Activated CD4-positive, alpha-beta memory T cell treated with anti-CD3 and anti-CD28 coated beads for 36 hours (primary cell): ENCODE measurements at places on chromosomes 7 and 10. TPM values are rescaled to one million over a fixed set of nuclear protein-coding genes. Genes with fewer than 3 reads are reported as not detected.
A peak's percentile ranks its signal among the peaks of the same experiment; 100 is the strongest.

SORBS1 gene
- 1.8 TPM for total RNA-seq

CALML3 gene
- not detected for total RNA-seq

TMEM72 gene
- not detected for total RNA-seq

DNA sequence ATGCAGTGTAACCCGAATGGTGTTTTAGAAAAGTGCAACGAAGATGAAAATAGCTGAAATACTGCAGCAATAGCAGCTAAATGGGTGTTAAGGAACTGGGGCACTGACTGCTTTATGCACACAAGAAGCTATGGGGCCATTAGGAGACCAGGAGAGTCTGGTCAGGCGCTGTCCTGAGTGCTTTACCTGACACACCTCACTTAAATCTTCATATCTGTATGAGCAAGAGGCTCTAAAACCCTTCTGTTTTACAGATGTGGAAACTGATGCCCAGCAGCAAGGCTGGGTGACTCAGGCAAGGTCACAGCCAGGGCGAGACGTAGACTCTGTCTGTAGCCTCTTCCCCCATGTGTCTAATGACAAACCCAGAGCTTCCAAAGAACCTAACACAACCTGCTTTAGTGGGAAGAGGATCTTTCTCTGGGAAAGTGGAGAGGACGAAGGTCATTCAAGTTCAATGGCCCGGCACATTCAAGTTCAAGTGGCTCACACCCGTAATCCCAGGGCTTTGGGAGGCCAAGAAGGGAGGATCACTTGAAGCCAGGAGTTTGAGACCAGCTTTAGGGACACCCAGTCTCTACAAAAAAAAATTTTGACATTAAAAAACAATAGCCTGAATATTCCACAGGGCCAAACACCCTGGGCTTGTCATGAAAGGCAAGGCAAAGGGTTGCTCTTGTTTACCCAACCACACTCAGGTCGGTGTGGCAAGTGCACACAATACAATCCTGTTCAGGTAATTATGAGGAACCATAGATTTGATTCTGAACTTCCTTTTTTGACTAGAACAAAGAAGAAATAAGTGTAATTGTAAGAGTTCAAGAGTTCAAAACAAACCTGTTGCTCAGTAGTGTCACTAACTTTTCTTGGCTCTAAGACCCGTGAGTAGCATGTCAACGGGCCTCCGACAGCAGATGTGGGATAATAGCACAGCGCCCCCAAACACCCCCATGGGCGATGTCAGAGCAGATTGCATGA is 53.7 kb upstream of the KLF6 start:
- no peaks in the 10 kb centered on the region for H3K27me3 ChIP-seq
- no peak overlapping the region for H3K27ac ChIP-seq
- peaks cover 53% of the 10 kb centered on the region for H3K4me1 ChIP-seq
- DNase-seq = no peak
- H3K36me3 ChIP-seq = no peaks in the 10 kb centered on the region
- H3K4me3 ChIP-seq = no peak overlapping the region

DNA sequence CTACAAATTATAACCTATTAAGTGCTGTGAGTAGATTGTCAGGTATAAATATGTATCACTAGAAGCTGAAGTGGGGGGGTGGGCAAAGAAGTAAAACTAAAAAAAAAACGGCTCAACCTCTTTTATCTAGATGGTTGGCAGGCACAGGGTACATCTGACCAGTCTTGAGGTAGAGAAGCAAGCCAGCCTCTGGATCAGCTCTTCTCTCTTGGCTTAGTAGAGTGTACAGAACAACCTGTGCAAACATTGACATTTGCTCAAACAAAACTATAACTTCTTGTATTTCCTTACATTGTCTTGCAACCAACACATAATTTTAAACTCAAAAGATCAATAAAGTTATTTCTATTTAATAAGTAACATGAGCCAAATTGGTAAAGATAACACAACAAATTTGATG is 25.6 kb downstream of the DNA2 start:
- no peak overlapping the region for H3K27ac ChIP-seq
- DNase-seq = no peak
- no peak overlapping the region for H3K4me3 ChIP-seq
- H3K27me3 ChIP-seq = no peaks in the 10 kb centered on the region
- H3K4me1 ChIP-seq = no peaks in the 10 kb centered on the region

DNA sequence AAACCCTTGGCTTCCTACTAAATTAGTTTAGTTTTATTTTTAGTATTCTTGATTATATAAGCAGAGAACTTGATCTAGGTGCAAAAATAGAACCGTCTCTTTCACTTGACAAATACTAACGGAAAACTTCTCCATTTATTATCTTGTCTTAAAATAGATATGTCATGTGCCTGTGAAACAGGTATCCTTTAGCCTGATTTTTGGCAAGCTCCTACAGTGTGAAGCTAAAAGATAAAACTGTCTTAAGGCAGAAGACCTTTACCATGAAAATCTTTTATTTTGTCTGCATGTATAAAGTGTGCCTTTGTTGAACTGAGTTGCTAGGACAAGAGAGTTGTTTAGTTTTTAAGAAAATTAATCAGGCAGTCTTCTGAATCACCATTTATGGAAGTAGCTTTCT is 90.6 kb downstream of the CYP51A1 start:
- no peak for DNase-seq
- no peaks in the 10 kb centered on the region for H3K27me3 ChIP-seq
- no peaks in the 10 kb centered on the region for H3K4me1 ChIP-seq
- H3K27ac ChIP-seq = no peak overlapping the region
- peaks cover 32% of the 10 kb centered on the region for H3K36me3 ChIP-seq

GRCh38 chr10:3848005-3848774 is 63.2 kb upstream of the KLF6 start:
- peak overlapping the region; percentile 56 for H3K27ac ChIP-seq
- no peak overlapping the region for H3K4me3 ChIP-seq
- no peaks in the 10 kb centered on the region for H3K27me3 ChIP-seq
- DNase-seq = no peak
- peaks cover 1% of the 10 kb centered on the region for H3K36me3 ChIP-seq
- peaks cover 48% of the 10 kb centered on the region for H3K4me1 ChIP-seq

DNA sequence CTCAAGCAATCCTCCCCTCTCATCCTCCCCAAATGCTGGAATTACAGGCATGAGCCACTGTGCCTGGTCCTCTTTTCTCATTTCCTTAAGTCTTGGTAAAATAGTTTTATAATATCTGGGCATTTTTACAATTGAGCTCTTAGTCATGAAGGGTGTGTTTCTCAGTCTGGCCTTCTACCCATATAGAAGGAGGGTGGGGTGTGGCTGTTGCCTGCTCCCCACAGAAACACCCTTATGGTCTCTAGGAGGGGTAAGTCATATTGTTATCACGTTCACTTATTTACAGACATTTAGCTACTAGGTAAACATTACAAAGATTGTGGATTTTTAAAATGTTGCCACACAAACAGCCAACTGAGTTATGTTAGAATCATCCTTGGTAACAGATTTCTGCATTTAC is 6.7 kb upstream of the OTUD1 start:
- H3K27ac ChIP-seq = no peak overlapping the region
- no peaks in the 10 kb centered on the region for H3K27me3 ChIP-seq
- H3K36me3 ChIP-seq = no peaks in the 10 kb centered on the region
- H3K4me3 ChIP-seq = no peak overlapping the region
- H3K4me1 ChIP-seq = no peaks in the 10 kb centered on the region
- no peak for DNase-seq

- DNase-seq = no peak
- H3K4me3 ChIP-seq = peak overlapping the region; percentile 25
- H3K27me3 ChIP-seq = no peaks in the 10 kb centered on the region
- H3K27ac ChIP-seq = peak overlapping the region; percentile 88
- H3K36me3 ChIP-seq = peaks cover 58% of the 10 kb centered on the region
Measured at GRCh38 chr7:26185131-26185843, 15.3 kb downstream of the HNRNPA2B1 start.

DNA sequence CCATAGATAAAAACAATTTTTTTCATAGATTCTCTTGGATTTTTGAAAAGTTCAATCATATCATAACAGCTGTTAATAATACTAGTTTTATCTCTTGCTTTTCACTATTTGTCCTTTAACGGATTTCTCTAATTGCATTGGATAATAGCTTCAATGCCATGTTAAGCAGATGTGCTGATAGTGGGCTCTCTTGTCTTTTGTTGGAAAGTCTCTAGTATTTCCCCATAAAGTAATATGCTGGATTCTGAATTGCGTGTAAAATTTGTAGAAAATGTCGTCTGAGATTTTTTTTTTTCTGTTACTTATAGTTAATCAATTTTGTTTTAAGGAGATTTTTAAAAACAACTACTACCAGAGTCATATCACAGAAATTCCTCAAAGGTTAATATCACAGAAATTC is 53.3 kb downstream of the TFPI2 start:
- no peaks in the 10 kb centered on the region for H3K36me3 ChIP-seq
- H3K4me3 ChIP-seq = no peak overlapping the region
- no peak overlapping the region for H3K27ac ChIP-seq
- no peak for DNase-seq
- no peaks in the 10 kb centered on the region for H3K4me1 ChIP-seq
- H3K27me3 ChIP-seq = no peaks in the 10 kb centered on the region

- H3K4me3 ChIP-seq = no peak overlapping the region
- no peak overlapping the region for H3K27ac ChIP-seq
- H3K36me3 ChIP-seq = no peaks in the 10 kb centered on the region
- no peaks in the 10 kb centered on the region for H3K27me3 ChIP-seq
Measured at GRCh38 chr7:19530852-19531251, 178.0 kb downstream of the POLR1F start.

GRCh38 chr10:125147971-125148439 is 12.4 kb downstream of the CTBP2 start:
- H3K4me1 ChIP-seq = no peaks in the 10 kb centered on the region
- no peak overlapping the region for H3K27ac ChIP-seq
- peaks cover 50% of the 10 kb centered on the region for H3K27me3 ChIP-seq

DNA sequence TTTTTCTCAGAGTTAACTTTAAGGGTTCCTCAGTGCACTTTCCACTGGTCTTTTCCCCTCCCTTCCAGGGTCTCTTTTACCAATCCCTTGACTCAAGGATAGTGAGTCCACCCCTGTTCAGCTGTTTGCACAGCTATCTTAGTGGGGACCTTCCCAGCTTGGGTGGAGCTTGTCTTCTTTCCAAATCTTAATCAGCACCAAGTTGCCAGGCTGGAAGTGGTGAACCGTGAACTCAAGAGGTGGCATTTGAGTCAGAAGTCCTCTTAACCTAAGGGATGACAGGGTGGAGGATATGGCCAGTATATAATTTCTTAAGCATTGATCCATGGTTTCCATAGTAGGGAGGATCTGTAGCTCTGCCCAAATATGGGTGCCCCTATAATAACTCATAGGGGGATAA is 25.0 kb downstream of the MAPK8 start:
- peaks cover 24% of the 10 kb centered on the region for H3K4me1 ChIP-seq
- H3K27ac ChIP-seq = no peak overlapping the region
- H3K27me3 ChIP-seq = no peaks in the 10 kb centered on the region
- DNase-seq = peak; percentile 39
- peaks cover 23% of the 10 kb centered on the region for H3K36me3 ChIP-seq

DNA sequence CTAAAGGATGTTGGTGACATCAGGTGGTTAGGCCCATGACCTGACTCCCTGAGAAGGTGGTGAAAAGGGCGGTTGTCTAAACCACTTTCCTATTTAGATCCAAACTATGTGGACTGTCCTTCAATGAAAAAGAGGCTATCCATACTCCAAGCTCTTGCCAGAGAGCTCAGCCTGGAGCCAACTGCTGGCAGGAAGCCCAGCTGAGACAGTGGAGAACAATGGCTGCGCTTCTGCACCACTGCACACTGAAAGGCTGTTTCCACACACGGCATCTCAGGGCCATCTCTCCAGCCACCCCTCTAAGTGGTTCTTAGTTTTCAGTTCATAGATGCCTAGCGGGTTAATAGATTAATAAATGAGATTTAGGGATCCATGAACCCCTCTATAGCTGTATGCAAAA is 488.8 kb upstream of the ZMIZ1 start:
- no peak overlapping the region for H3K27ac ChIP-seq
- no peak for DNase-seq
- no peak overlapping the region for H3K4me3 ChIP-seq
- H3K36me3 ChIP-seq = no peaks in the 10 kb centered on the region
- no peaks in the 10 kb centered on the region for H3K27me3 ChIP-seq

GRCh38 chr10:52440612-52441285 is 126.7 kb downstream of the DKK1 start:
- no peaks in the 10 kb centered on the region for H3K36me3 ChIP-seq
- no peak for DNase-seq
- no peaks in the 10 kb centered on the region for H3K4me1 ChIP-seq
- H3K27me3 ChIP-seq = no peaks in the 10 kb centered on the region
- H3K27ac ChIP-seq = no peak overlapping the region

DNA sequence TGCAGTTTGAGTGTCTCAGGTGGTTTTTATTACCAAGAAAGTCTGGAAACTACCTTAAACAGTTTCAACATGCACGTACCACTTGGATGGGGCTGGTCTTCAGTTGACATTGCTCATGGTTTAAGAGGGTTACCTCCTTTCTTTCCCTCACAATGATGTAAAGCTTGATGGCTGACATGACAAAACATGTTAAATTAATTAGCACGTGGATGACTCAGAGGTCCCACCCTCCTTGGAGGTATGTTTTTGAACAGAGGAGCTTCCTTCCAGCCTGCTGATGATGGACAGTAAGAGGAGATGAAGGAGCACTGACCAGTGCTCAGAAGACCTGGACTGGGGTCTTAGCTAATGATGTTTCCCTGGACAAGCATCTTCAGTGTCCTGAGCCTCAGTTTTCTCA is 322.3 kb upstream of the PODXL start:
- H3K36me3 ChIP-seq = no peaks in the 10 kb centered on the region
- no peak overlapping the region for H3K4me3 ChIP-seq
- H3K4me1 ChIP-seq = no peaks in the 10 kb centered on the region
- peaks cover 4% of the 10 kb centered on the region for H3K27me3 ChIP-seq
- H3K27ac ChIP-seq = no peak overlapping the region

GRCh38 chr10:72226418-72227027 is 10.4 kb upstream of the ASCC1 start:
- peaks cover 33% of the 10 kb centered on the region for H3K36me3 ChIP-seq
- H3K4me3 ChIP-seq = no peak overlapping the region
- no peak for DNase-seq
- peaks cover 51% of the 10 kb centered on the region for H3K4me1 ChIP-seq

GRCh38 chr10:91635401-91636400 is 2.8 kb upstream of the PPP1R3C start:
- no peaks in the 10 kb centered on the region for H3K36me3 ChIP-seq
- H3K27me3 ChIP-seq = peaks cover 37% of the 10 kb centered on the region
- DNase-seq = peak; percentile 52
- peaks cover 6% of the 10 kb centered on the region for H3K4me1 ChIP-seq
